GM23248 (cell line): ENCODE measurements at places on chromosomes 12 and 14. TPM values are rescaled to one million over a fixed set of nuclear protein-coding genes. Genes with fewer than 3 reads are reported as not detected.

- peak; percentile 69 for DNase-seq
- H3K27ac ChIP-seq, result no peak overlapping the region; the same call in 1 of the 2 replicates
- no peaks in the 10 kb centered on the region for H3K27me3 ChIP-seq
- H3K36me3 ChIP-seq, result no peaks in the 10 kb centered on the region
- peaks cover 15% of the 10 kb centered on the region for H3K4me1 ChIP-seq
These were observed 192.8 kb upstream of the EEA1 start for GRCh38 chr12:93121729-93122488.

DNA sequence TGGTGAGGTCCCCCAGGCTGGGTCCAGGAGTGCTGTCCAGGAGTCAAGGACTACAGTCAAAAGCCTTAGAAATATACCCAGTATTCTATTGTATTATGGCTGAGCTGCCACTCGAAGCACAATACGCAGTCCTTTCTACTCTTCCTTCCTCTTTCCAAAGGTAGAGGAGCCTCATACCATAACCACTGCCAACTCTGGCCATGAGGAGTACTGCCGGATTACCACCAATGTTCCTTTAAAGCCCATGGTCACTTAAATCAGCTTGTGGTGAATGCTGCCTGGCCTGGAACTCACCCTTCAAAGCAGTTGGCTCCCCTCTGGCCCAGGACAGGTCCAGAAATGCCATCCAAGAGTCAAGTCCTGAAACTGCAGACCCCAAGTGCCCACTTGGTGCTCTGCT is 425.4 kb downstream of the SLC16A7 start:
- no peaks in the 10 kb centered on the region for H3K4me1 ChIP-seq
- no peaks in the 10 kb centered on the region for H3K27me3 ChIP-seq
- H3K4me3 ChIP-seq, result no peak overlapping the region
- DNase-seq, result no peak
- no peak overlapping the region for H3K27ac ChIP-seq

DNA sequence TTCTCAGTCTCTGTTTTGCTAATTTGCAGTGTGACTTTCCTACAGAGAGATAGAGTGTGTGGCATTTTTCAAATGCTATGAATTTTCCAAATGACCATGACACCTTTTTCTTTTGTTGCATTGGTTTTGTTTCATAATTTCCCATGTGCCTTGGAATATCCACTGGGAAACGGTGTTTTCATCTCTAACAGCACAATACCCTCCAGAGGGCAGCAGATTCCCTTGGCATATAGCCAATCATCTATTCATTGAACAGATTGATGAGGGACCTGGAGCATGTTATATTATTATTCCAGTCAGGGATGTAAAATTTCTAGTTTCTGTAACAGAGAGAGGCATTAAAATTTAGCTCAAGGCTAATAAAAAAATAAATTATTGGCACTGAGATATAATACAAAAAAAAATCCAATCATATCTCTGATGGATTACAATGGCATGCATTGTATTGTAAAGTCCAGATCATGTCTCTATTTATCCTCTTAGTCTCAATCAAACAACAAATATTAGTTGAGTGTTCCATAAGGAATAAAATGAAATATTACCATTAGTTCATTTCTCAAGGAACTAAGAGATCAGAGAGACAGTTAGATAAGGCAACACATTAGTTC is 29.6 kb upstream of the NTN4 start:
- no peak overlapping the region for H3K4me3 ChIP-seq
- H3K4me1 ChIP-seq, result no peaks in the 10 kb centered on the region
- peak; percentile 76 for DNase-seq
- no peak overlapping the region for H3K27ac ChIP-seq

- H3K4me3 ChIP-seq, result no peak overlapping the region
- H3K27ac ChIP-seq, result 0 out of 2 replicates have a peak overlapping the region, but pooled peaks have one; percentile 16
- no peaks in the 10 kb centered on the region for H3K36me3 ChIP-seq
- H3K27me3 ChIP-seq, result no peaks in the 10 kb centered on the region
- DNase-seq, result peak; percentile 36
- H3K4me1 ChIP-seq, result peaks cover 56% of the 10 kb centered on the region
These were observed 49.3 kb downstream of the CDK17 start for GRCh38 chr12:96350982-96351381.

DNA sequence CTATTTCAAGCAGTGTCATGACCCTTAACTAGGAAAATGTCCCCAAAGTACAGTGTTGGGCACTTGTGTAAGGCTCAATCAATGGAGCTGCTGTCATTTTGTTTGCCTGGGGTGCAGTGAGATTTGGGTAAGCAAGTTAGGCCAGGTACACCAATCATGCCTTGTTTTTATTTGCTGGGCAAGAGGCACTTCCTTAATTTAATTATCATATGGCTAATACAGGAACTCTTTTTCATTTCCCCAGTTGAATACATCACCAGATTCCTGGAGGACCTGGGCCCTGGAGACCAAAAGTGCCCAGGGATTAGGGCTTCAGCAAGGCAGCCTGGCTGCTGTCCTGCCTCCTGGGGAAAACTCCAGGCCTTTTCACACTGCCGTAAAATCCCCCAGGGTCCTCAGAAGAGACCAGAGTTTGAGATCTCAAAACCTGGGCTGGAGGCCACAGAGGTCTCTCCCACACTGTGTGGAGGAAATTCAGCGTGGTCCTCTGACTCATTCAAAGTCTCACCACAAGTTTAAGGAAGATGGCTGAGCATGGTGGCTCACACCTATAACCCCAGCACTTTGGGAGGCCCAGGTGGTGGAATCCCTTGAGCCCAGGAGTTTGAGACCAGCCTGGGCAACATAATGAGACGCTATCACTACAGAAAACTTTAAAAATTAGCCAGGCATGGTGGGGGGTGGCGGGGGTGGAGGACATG is 28.4 kb upstream of the FOXN3 start:
- H3K4me3 ChIP-seq, result no peak overlapping the region
- H3K27me3 ChIP-seq, result no peaks in the 10 kb centered on the region
- peaks cover 20% of the 10 kb centered on the region for H3K4me1 ChIP-seq
- no peaks in the 10 kb centered on the region for H3K36me3 ChIP-seq
- no peak overlapping the region for H3K27ac ChIP-seq
- DNase-seq, result peak; percentile 21

- no peaks in the 10 kb centered on the region for H3K36me3 ChIP-seq
- no peaks in the 10 kb centered on the region for H3K27me3 ChIP-seq
- no peaks in the 10 kb centered on the region for H3K4me1 ChIP-seq
- peak overlapping the region; percentile 90 for H3K4me3 ChIP-seq
- peak overlapping the region; percentile 45 for H3K27ac ChIP-seq
These were observed 43.9 kb upstream of the ESR2 start for GRCh38 chr14:64337888-64338615.

- DNase-seq, result peak; percentile 88
- H3K4me3 ChIP-seq, result peak overlapping the region; percentile 93
- H3K4me1 ChIP-seq, result peaks cover 22% of the 10 kb centered on the region
- H3K27ac ChIP-seq, result peak overlapping the region; percentile 83
- H3K36me3 ChIP-seq, result no peaks in the 10 kb centered on the region
These were observed 413.7 kb downstream of the PCNX1 start for GRCh38 chr14:71320734-71321573.

DNA sequence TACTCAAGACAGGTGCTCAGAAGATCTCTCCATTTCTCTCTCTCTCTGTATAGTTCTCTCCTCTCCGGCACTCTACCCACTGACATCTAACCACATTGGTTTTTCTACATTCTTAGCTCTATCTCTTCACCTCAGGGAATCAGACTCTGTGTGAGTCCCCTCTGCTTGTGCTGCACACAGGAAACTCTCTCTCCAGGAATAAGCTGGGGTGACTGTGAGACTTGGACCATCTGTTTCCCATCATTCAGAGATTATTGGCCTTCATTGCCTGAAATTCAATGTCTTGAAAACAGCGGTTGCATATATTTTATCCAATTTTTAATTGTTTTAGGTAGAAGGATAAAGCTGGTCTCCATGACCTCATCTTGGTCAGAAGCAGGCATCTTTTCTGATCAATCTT is 105.0 kb downstream of the SLC35F4 start:
- H3K4me1 ChIP-seq, result no peaks in the 10 kb centered on the region
- no peak overlapping the region for H3K4me3 ChIP-seq
- no peak for DNase-seq
- peaks cover 12% of the 10 kb centered on the region for H3K27me3 ChIP-seq
- H3K36me3 ChIP-seq, result no peaks in the 10 kb centered on the region
- no peak overlapping the region for H3K27ac ChIP-seq

GRCh38 chr12:23687947-23688346 is 261.5 kb downstream of the SOX5 start:
- H3K4me1 ChIP-seq, result no peaks in the 10 kb centered on the region
- H3K4me3 ChIP-seq, result no peak overlapping the region
- DNase-seq, result no peak
- no peaks in the 10 kb centered on the region for H3K27me3 ChIP-seq

The MAP3K12 gene
- 36.5 and 37.4 TPM in 2 replicates for total RNA-seq
